ENCODE measurements at places on chromosomes 3 and 15.

- DNase-seq: no peak
These were observed 20.8 kb upstream of the SLC7A14 start for GRCh38 chr3:170606675-170607074.

DNA sequence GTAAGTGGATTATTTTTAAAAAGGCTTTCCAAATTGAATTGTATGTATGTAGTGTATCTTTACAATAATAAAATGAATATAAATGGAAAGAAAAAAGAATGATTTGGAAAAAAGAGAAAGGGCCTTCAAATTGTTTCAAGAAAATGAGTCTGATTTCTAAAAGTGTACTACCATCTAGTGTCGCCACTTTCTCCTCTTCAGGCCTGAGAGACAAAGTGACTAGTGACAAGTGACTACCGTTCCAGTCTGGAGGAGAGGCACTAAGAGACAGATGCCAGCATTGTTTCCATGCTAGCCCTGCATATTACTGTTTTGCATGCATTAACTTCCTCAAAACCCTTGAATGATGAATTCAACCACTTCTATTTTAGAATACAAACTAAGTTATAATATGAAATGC is 39.3 kb downstream of the P3H2 start:
- no peak for DNase-seq

DNA sequence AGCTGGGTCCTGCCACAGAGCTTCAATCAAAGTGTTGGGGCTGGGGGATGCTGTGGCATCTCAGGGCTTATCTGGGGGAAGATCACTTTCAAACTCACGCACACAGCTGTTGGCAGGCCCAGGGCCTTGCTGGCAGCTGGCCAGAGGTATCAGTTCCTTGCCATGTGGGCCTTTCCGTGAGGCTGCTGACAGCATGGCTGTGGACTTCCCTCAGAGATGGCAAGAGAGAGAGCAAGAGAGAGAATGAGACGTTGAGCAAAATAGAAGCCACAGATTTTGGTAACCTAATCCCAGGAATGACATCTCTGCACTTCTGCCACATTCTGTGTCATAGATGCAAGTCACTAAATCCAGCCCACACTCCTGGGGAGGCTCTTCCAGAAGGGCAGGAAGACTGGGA is 91.0 kb downstream of the TPRG1 start:
- no peak for DNase-seq

- no peak for DNase-seq
These were observed 53.6 kb upstream of the MYO5C start for GRCh38 chr15:52349052-52349700.

DNA sequence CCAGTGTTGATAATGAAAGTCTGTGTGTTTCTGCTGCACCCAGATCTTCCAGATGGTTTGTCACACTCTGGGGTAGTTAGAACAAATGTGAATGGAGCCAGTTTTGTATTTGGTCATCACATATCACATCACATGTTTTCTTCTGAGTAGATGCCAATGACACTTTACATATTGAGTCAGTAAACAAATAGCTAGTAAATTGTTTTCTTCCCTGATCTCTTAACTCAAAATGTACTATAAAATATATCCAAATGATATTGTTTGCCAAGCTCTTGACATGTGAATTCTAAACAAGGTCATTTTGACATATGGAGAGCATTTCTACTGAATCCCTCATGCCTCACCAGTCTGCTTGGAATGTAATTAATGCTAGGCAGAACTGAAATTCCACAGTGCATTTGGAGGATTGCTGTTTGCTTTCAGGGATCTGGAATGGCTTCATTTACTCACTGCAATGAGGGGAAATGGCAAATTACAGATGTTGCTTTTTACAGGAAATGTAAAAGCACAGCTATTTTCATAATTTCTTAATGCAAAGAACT is 45.0 kb downstream of the PDHB start:
- DNase-seq: peak; percentile 41

DNA sequence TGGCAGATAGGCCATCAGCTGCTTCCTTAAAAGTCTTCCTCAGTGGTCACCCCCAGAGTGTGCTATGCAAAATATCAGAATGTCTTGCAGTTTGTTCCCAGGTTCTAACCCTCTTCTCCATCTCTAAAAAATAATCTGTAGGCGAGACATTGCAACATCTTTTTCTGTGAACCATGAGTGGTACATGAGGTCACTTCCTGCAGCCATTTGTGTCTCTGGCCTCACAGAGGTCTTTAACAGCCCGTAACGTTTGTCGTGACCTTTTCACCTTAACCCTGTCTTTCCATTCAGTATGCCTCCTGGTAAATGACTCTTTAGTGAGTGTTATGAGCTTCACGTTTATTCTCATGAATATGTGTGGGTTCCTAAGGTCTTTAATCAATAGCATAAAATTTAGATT is 145.4 kb downstream of the KLHL25 start:
- peak; percentile 63 for DNase-seq

GRCh38 chr3:183637106-183637486 is 1.7 kb downstream of the KLHL24 start:
- DNase-seq: no peak

- DNase-seq: no peak
These were observed 37.0 kb downstream of the FOXL2 start for GRCh38 chr3:138909904-138910303.

DNA sequence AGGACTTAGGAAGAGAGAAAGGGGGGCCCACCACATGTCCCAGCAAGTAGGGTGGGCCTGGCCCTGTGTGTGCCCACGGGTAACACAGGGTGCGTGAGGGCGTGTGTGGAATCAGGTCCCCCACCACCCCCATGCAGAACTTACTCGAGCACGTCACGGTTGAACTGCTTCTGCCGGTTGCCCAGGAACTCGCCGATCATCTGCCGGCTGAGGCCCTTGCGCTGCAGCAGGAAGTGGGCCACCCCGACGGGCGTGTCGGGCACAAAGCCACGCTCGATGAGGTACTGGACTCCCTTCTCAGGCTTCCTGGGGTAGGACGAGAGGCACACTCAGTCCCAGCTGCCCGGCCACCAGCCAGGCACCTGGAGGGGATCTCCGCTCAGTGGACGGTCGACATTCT is 83.1 kb upstream of the RPL32 start:
- DNase-seq: no peak

DNA sequence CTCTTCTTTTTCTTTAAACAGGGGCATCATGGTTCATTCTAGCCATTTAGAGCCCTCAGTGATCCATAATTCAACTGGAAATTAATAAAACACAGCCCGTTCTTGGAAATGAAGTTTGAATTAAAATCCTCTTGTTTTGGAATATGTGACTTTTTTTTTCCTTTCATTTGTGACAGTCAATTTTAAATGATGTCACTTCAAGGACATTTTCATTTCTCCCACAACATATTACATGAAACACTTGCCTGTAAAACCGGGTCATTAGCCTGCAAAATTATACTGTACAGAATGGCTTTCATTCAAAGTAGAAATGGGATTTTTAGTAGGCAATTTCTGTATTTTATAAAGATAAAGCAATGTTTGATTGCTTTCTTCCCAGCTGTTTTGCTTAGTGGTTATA is 789 bp upstream of the SEMA6D start:
- DNase-seq: no peak

GRCh38 chr15:82587805-82588204 is 47.5 kb upstream of the RPS17 start:
- DNase-seq: no peak

GRCh38 chr15:25993506-25993905 is 130.4 kb upstream of the ATP10A start:
- DNase-seq: no peak

- no peak for DNase-seq
These were observed 113.4 kb upstream of the MRPS22 start for GRCh38 chr3:139230391-139230790.

DNA sequence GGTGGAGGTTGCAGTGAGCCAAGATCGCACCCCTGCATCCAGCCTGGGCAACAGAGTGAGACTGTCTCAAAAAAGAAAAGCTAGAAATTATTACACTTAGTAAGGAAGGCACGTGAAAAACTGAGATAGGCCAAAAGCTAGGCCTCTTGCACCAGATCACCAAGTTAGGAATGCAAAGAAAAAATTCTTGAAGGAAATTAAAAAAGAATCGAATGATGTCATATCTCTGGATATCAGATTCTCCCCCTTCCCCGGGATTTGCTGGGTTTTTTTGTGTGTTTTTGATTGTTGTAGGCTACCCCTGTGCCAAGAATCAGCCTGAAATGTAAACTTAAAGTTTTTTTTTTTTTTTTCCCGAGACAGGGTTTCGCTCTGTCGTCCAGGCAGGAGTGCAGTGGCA is 17.4 kb downstream of the PTPN23 start:
- DNase-seq: no peak

DNA sequence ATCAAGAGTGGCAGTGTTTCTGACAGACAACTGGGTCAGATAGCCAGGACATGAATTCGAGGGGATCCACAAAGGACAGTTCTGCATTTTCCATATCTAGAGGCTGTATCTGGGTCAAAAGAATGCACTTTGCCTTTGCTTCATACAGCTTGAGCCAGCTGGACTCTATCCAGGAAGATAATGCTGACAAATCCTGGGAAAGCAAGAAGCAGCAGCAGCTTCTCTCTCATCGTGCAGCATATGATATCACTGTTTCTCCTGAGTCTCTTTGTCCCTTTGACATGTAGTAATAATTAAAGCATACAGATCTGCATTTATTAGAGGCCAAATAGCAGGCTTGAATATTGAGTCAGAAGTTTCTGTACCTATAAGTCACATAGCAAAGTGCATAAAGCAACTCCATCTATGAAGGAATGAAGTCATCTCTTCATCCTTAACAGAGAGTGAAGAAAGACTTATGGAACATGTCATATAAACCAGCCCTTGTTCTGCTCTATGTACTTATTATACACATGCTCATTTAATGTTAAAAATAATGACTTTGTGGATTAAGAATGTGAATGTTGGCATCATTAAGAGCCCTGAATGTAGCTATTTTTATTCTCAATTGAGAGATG is 236.8 kb upstream of the GBE1 start:
- DNase-seq: no peak

GRCh38 chr3:9727041-9727595 is 4.4 kb upstream of the BRPF1 start:
- peak; percentile 67 for DNase-seq

GRCh38 chr3:179264449-179264848 is 13.5 kb upstream of the KCNMB3 start:
- no peak for DNase-seq

- no peak for DNase-seq
These were observed 15.0 kb upstream of the CCDC39 start for GRCh38 chr3:180694321-180694720.

- no peak for DNase-seq
These were observed 29.0 kb downstream of the ADCY5 start for GRCh38 chr3:123419850-123420297.

GRCh38 chr3:17195192-17195611 is 310.4 kb downstream of the PLCL2 start:
- peak; percentile 79 for DNase-seq

GRCh38 chr3:16559653-16560365 is 45.4 kb downstream of the DAZL start:
- DNase-seq: no peak

- DNase-seq: no peak
These were observed 7.3 kb upstream of the TRPM1 start for GRCh38 chr15:31108836-31109235.

GRCh38 chr3:50147016-50147415 is 8.1 kb upstream of the SEMA3F start:
- no peak for DNase-seq

DNA sequence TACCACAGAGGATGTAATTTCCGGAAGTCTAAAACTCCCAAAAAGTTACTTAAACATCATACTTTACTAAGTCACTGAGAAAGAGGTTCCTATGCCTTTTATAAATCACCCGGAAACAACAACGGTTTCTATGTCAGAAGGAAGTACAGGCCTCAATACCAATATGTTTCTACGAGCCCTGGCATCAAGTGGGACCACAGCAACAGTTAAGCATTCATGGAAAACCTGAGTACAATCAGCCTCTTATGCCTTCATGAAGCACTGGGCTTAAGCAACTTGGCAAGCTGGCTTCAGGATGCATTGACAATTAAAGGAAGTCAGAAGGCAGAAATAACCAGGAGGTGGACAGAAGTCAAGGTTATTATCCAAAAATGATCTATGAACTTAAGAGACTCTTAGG is 19.1 kb upstream of the B3GNT5 start:
- DNase-seq: no peak

DNA sequence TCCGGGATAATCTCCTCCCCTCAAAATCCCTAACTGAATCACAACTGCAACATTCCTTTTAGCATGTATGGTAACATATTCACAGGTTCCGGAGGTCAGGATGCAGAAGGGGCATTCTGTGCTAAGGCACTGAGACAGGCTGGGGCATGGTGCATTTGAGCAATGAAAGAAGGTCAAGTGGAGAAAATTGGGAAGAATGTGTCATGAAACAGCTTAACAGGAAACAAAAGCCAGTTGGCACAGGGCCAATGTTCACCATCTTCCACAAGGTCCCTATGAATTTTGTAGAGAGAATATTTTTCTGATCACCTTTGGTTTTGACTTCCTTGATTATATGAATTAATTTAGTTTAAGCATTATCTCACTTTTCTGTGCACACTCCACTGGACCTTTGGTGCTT is 587.7 kb upstream of the NR2F2 start:
- DNase-seq: no peak

GRCh38 chr3:79038057-79038456 is 729.7 kb downstream of the ROBO1 start:
- DNase-seq: no peak

DNA sequence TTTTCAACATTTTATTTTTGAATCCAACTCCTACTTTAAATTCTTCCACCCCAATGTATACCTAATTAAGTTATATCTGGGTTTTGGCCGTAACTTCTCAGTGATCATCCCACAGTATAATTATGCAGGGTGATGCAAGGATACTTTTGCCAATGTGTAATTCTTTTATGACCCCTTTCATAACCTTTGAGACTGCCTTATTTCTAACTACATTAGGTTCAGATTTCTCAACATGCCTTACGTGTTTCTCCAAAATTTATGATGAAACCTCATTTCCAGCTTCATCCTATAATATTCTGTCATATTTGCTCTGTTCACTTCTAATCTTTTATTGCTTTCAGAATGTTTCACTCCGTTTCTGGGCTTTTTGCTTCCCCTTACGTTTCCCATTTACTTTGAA is 1229.6 kb upstream of the ALCAM start:
- DNase-seq: no peak

DNA sequence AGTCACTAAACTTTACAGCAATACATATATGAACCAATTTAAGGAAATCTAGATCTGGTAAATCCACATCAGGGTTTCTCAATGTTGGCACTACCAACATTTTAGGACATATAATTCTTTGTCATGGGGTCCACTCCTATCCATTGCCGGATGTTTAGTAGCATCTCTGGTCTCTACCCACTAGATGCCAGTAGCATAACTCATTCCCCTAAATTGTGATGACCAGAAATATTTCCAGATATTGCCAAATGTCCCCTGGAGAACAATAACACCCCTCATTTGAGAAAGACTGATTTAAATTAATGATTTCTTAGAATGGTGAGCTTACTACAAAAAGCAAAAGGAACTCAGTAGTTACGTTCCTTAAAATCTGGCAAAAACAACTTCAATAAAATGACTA is 23.1 kb upstream of the ANKRD28 start:
- no peak for DNase-seq
